A673 (cell line): ENCODE measurements at places on chromosomes 12 and 14.

DNA sequence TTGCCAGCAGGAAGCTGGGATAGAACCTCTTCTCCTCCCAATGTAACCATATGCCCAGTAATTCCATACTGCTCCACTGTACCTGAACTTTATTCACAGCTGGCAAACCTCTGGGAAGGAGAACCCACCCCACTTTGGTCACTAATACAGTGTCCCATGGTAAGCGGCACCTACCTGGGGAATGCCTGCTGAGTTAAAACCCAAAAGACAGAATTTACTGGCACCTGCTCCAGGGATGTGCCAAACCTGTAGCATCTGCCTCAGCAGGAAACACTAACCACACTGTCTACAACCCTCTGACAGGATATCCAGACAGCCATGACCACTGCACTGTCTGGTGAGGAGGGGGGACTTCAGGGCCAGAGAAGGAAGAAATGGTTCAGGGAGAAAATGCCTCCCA is 26.6 kb downstream of the DDX24 start:
- no peak for DNase-seq

- no peak for DNase-seq
Observed at GRCh38 chr12:111616177-111616623, 17.1 kb upstream of the ATXN2 start.

GRCh38 chr12:19382563-19382962 is 56.7 kb upstream of the AEBP2 start:
- DNase-seq = no peak

GRCh38 chr12:86138770-86139169 is 117.4 kb downstream of the MGAT4C start:
- no peak for DNase-seq

DNA sequence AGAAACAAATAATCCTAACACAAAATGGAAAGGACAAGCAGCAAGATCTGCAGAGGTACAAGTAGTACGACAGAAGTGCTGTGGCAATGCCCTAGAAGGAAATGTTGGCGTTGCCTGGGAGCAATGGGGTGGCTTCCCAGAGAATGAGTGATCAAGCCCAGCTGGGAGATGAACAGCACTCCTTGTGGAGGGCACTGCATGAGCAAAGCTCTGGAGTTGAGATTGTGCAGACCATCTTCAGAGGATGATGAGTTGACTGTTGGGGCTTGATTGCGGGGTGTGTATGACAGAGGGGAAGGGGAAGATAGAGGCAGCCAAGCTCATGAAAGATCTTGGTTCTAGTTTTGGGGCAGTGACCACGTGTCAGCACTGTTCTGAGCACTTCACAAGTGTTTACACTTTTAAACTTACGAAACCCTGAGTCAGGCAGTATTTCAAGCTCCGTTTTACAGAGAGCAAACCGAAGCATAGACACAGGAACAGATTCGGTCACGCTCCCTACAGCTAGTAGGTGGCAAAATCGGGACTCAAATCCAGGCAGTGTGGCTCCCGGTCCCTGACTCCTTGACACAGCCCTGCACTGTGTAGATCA is 127.2 kb upstream of the LHX5 start:
- no peak for DNase-seq

GRCh38 chr14:81427348-81428058 is 27.4 kb upstream of the STON2 start:
- peak; percentile 89 for DNase-seq

DNA sequence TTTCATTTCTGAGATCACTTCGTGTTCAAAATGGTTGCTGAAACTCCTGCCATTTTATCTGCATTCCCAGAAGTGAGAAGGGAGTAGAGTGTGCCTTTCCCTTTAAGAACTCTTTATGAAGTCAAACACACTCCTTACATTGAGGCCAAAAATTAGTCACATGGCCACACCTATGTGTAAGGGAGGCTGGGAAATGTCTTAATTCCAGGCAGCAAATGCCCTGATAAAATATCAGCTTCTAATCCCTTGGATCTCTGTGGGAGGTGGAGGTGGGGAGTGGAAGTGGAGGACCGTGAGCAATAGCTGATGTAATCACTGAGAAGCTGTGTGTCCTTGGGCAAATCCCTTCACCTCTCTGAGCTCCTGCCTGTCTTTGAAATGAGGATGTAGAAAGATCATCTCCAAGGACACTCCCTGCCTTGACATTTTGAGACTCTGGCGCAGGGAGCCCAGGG is 22.7 kb upstream of the ANKRD9 start:
- DNase-seq = peak; percentile 53

GRCh38 chr12:130339951-130340350 is 2.3 kb downstream of the PIWIL1 start:
- no peak for DNase-seq

DNA sequence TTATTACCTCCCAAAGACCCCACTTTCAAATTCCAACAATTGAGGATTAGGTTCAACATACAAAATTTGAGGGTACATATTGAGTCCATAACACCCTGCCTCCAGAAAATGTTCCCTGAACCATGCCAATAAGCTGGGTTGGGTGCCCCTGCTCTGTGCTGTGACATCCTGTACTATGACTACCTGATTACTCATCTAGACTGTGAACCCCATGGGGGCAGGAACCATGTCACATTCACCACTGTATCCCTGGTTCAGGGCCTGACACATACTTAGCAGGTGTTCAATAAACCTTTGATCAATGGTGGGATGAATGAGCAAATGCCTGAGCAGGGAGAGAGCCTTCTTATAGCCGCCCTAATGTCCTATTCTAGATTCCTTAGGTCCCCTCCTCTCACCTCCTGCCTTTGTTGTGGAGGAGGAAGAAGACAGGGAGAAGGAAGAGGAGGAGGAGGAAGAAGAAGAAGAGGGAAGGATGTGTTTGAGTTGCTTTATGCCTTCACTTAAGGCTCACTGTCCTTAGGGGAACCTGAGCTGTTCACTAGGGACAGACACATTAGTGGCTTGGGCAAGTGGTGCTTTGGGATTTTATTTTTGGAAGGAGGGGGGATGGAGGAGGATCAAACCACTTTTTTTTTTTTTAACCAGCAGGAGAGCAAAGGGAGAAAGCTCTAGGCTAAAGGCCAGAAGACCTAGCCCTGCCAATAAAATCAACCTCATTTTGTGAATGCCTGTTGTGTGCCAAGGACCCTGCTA is 21.3 kb downstream of the GPR68 start:
- no peak for DNase-seq

GRCh38 chr12:130162267-130162666 is at the start of gene FZD10:
TSS of gene FZD10 (plus strand) at chr12:130162464. CDS start at chr12:130162943, 479 bp downstream.
- no peak for DNase-seq

GRCh38 chr12:4215229-4216186 is 58.1 kb upstream of the CCND2 start:
- no peak for DNase-seq

GRCh38 chr12:54572881-54573280 is 15.6 kb downstream of the PPP1R1A start:
- DNase-seq = no peak

DNA sequence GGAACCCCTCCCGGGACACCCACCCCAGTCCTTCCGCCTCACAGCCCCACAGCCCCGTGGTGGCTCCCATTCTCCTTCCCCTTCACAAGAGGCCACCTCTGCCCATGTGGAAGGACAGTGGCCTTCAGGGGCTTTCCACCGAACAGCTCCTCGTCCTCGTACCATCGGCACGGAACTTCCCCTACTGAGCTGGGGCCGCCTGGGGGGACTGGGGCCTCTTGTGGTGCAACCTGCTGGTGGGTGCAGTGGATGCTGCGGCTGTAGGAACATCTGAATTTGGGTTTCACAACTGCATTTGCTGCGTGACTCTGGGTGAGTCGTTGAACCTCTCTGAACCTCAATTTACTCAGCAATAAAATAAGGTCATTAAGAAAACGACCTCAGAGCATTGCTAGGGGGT is 50.9 kb downstream of the RFLNA start:
- DNase-seq = no peak

DNA sequence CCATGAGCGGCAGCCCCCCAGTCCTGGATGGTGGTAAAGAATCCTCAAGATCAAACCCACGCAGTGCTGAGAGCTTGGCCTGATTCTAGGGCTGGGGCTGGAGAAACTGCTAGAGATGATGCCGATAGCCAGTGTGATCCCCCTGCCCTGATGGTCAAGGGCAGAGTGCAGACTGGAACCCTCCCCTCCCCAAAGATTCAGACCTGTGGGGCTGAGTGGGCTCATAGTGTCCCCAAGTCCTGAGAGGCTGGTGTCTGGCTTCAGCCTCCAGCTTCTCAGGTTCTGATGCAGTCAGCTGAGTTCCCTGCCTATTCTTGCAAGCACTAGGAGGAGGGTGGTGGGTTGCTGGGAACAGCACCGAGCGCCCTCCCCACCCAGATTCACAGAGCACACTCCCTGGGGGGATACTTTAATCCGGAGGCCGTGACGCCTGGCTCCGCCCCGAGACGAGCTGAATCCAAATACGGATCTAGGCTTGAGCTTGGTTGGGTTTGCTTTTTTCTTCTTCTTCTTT is 11.9 kb downstream of the RHOF start:
- peak; percentile 79 for DNase-seq

- DNase-seq = no peak
Observed at GRCh38 chr12:75568393-75568792, 57.0 kb upstream of the KRR1 start.
